NCI-H1417 treated with DMSO at 0.1 percent for 48 hours (cell line): ENCODE measurements at places on chromosomes 16 and 17.

- no peak for DNase-seq
Observed at GRCh38 chr17:47363171-47363570, 39.4 kb downstream of the EFCAB13 start.

GRCh38 chr17:39123627-39124026 lies 27.8 kb downstream of the PLXDC1 start:
- no peak for DNase-seq

DNA sequence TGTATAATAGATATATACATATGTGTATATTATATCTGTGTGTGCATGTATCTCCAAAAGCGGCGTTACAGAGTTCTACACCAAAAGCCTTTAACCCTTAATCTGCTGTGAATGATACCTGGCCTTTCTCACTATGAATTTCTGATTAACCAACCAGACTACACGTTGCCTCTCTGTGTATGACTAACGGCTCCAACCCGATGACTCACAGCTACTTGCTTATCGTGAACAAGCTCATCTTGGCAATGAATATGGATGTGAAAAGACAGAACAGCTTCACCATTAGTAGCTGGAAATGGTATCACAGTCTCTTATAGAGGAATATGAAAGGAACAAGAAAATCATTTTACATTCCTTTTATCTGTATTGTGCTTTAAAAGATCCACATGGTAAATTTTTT lies 23.8 kb upstream of the ARHGAP44 start:
- no peak for DNase-seq

DNA sequence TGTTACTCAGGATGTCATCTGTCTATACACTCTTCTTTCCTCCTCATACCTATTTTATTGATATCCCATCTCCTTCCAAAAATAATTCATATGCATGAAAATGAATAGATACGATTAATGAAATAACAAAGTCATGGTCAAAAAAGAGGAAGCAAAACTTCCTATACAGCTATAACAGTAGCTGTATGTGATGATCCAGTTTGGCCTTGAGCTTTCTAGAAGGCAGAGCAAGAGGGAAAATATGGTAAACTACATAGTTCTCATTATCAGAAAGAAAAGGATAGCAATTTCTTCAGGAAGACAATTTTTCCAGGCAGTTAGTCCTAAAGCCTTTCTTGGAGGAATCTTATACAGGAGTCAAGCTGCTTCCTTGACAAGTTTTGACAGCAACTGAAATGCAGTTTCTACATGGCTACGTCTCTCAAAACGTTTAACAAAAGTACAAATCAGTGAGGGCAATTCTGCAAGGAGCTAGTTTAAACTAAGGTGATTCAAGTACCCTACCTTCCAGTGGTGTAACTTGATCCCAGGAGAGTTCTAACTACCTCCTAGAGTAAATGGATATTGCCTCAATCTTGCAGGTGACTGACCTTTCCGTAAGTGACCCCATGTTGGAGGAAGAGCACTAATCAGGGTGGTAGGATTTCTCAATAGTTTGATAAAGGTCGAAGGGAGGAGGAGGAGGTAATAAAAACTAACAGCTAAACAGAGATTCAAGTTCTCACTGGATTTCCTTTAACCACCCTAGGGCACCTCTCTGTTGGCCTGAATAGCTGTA lies 1.0 kb downstream of the SPAG5 start:
- DNase-seq: no peak

DNA sequence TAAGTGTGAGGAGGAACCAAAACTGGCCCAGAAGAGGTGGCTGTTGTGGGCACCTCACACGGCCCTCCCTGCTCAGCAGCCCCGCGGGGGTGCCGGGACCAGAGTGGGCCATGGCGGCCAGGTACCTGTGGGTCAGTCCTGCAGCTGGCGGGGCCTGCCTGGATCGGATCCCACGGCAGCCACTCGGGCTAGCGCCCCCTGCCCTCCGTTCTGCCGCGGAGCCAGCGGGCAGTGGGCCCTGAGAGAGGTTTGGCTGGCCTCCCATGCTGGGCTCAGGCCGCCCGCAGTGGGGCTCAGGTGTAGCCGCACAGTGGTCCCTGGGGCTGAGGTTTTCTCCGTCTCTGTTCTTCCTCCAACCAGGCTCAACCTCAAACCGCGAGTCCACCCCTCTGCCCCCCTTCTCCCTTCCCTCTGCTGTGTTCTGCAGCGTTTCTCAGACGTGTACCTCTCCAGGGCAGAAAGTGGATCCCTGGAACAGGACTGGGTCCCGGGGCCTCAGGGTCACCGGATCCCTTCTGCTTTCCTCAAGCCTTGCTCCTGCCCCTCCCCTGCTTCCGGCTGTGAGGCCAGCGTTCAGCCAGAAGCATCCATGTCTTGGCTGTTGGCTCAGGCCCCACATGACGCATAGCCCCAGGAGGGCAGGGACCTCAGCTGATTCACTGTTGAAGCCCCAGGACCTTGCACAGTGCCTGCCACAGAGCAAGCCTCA lies 28.6 kb upstream of the ITGA3 start:
- DNase-seq: no peak

DNA sequence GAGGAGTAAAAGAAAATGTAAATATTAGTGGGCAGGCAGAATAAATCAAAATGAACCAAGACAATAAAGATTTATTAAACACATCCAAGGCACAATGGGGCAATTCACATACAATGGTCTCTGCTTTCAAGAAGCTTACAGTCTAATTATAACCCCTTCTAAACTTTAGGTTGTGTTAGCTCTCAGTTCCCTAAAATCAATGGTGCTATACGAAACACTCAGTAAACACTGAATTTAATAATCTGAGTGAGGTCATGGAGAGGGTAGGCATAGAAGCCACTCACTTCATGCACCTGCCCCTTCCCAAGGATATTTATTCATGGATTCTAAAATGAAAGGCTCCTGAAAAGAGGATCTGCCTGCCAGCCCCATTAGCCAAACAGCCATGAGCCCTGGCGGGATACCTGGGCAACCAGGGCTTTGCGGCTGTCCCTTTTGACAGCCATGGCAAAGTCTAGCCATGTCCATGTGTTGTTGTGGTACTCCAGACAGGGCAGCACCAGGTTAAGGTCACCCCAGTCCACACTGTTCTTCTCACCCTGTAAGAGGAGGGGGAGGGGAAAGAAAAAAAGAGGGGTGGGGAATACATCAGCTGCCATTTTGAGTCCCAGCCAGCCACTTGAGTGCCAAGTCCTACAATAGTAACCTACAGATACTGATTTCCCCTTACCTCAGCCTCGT lies 1.4 kb upstream of the RSKR start:
- DNase-seq: no peak

DNA sequence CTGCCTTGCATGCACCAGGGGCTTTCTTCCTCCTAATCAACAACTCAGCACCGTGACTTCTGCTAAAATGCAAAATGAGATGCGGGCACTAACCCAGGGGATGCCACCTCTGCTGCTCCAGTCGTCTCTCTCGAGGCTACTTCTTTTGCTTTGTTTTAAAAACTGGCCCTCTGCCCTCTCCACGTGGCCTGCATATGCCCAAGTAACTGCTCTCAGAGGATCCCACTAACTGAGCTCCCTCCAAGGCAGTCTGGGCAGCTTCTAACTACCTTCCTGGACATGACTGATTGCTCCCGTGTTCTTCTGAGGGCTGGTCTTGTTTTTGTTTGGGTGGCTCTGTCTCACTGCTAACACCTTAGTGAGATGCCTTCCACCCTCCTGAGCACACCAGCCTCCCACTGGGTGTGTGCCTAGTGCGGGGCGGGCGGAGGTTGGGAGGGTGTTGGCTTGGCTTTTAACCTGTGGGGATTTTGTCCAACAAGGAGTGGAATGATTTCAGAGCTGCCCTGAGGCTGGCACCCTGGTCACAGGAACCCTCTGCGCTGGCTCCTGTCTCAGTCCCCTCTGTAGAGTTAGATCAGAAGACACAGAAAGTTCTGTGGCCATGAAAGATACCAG lies 8.9 kb upstream of the LGALS9 start:
- no peak for DNase-seq

GRCh38 chr16:10504404-10504885 lies 76.0 kb downstream of the EMP2 start:
- DNase-seq: no peak

DNA sequence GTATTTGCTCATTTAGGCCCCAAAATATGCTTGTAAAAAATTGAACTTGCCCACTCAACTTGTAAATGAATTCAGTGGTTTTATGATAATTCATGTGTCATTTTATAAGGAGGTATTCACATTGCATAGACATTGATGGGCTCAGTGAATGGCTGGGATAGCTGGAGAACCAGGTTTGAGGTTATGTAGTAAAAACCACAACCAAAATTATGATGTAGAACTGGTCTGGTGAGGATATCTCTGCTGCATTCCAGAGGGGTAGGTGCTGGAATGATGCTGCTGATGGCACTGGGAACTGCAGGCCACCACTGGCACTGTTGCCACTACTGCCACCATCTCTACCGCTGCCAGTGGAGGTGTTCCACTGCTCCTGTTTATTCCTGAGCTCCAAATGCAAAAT lies 21.5 kb upstream of the RABEP1 start:
- no peak for DNase-seq

DNA sequence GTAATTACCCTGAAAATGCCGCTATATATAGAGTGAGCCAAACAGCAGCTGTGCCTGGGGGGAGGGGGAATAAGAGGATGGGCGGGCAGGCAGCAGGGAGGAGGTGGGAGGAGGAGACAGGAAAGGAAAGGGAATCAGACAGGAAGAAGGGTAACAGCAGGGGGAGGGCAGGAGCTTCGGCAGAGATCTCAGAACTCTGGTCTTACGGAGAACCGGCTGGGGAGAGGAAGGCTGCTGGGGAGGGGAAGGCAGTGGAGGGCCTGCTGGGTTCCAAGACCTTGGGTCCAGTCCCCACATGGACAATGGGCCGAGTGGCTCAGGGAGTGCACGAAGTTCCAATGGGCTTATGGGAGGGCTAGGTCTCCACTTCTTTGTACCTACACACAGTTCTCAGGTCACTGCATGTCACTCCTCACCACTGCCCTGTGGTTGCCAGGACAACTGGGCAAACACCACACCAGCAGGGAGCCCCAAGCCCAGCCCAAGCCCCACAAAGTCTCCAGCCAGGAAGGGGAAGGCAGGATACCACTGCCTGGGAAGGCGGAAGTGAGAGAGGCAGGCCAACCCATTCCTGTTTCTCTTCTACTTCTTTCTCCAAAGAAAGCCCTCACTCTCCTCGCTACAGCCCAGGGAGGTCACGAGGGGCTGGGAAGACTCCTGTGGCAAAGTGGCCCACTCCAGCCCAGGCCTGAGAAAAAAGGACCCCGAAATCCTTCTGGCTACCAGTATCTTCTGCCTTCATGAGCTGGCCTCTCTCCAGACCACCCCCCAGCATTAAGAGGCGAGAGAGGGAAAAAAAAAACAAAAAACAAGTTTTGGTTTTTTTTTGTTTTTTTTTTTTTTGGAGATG lies 25.3 kb downstream of the G6PC3 start:
- peak; percentile 79 for DNase-seq

DNA sequence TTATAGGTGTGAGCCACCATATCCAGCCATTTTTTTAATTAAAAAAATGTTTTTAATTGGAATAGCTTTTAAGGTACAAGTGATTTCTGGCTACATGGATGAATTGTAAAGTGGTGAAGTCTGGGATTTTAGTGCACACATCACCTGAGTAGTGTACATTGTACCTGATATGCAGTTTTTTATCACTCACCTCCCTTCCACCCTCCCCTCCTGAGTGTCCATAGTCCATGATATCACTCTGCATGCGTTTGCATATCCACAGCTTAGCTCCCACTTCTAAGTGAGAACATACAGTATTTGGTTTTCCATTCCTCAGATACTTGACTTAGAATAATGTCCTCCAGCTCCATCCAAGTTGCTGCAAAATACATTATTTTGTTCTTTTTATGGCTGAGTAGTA lies 13.4 kb upstream of the CRYBA1 start:
- DNase-seq: no peak

GRCh38 chr17:81176666-81177065 lies 10.6 kb upstream of the AATK start:
- no peak for DNase-seq

DNA sequence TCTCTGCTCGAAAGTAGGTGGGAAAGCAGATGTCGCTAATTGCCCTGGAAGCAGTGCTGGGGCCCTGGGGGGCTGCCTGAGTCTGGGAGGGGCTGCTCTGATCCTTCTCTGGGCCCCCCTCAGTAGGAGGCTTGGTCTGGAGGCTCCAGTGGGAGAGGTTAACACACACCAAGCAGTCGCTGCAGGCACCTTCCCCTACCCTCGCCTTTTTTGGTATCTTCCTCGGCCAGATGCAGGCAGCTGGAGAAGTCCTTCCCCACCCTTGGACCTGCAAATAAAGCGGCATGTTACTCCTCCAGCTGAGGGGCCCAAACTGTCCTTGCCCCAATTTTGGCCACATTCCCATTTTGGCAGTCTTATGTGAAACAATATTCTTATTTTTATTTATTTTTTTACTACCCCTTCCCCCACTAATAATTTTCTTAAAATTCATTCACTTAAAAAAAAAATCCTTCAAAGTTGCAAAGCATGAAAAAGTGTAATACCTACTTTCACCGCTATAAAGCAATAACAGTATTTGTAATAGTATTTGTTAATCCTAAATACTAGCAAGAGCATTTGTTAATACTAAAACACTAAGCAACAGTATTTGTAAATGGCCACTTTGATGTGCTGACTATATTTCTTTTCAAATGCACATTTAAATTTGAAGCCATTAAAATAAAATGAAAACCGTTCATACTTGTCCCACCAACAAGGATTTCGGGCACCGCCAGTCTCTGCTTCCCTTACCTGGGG lies 15.0 kb downstream of the C16orf46 start:
- no peak for DNase-seq

DNA sequence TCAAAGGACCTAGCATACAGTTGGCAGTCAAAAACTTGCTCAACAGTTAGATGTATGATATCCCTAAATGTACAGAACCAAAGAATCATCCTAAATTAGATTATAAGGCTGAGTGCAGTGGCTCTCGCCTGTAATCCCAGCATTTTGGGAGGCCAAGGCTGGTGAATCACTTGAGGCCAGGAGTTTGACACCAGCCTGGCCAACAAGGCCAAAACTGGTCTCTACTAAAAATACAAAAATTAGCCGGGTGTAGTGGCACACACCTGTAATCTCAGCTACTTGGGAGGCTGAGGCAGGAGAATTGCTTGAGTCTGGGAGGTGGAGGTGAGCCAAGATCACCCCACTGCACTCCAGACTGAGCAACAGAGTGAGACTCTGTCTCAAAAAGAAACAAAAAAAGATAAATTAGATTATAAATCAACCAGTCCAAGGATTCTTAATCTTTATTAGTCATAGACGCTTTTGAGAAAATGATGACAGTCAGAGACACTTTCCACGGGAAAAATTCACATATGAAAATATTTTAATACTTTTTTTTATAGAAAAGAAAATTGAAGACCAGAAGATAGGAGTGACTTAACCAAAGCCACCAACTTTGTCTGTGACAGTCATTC lies 77.6 kb downstream of the MMD start:
- no peak for DNase-seq

- no peak for DNase-seq
Observed at GRCh38 chr16:58035356-58036170, 10.0 kb downstream of the MMP15 start.
